ENCODE measurements at places on chromosomes 1 and 21.

- no peaks in the 10 kb centered on the region for H3K27me3 ChIP-seq
- DNase-seq, result no peak
- peaks cover 26% of the 10 kb centered on the region for H3K4me1 ChIP-seq
Observed at GRCh38 chr1:111234866-111235265, 7.4 kb downstream of the CHI3L2 start.

DNA sequence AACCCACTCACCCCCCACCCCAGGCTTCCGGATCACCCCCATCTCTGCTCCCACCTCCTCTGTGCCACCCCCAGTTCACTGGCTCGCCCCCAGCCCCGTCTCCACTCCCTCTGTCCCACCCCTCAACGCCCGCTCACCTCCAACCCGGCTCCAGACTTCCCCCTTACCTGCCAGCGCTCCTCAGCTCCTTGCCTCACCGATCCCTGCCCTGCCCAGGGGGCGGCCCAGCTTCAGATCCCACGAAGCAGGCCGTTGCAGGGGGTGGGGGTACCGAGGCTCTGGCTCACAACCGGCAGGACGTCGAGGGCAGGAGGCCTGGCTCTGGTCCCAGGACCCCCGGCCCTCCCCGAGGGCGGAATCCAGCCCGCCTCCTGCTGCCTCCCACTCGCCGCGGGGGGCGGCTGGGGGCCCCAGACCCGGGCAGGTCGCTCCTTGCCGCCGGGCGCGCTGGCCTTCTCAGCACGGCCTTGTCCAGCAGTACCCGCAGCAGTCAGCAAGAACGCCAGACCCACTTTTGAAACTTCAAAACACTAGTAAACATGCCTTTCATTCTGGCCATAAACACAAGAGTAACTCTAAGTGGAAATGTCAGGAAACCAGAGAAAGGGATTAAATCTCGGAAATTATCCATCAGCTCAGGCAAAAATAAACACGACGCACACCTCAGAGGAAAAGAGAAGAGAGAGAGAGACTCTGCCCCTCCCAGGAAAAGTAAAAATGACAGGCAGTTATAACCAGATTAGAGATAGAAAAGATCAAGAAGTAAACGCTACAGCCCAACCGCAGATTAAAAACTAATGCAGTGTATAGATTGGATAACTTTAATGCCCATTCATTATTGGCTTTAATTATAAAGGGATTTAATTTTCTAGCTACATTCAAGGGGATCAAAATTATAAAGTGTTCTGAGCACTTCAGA is 1.0 kb upstream of the FAM89A start:
- no peak for DNase-seq
- peaks cover 9% of the 10 kb centered on the region for H3K27me3 ChIP-seq
- H3K4me3 ChIP-seq, result peak overlapping the region; percentile 80
- peaks cover 7% of the 10 kb centered on the region for H3K36me3 ChIP-seq
- H3K27ac ChIP-seq, result no peak overlapping the region
- H3K4me1 ChIP-seq, result peaks cover 32% of the 10 kb centered on the region

DNA sequence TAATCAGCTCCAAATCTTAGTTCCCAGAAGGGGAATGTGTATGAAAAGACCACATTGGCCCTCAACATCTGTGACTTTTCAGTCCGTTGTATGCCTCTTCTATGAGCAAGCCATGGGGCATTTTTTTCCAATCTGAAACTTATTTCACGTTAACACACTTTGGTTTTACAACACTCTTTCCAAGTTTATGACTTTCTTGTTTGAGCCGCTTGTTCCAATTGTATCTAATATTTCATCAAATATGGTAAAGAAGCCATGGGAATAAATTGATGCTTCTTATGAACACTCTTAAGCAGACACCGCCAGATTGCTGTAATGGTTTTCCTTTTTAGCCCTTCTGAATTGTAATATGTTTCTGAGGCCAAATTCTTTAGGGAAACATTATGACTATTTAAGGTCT is 359.9 kb downstream of the HLX start:
- H3K4me3 ChIP-seq, result no peak overlapping the region
- no peaks in the 10 kb centered on the region for H3K36me3 ChIP-seq
- no peaks in the 10 kb centered on the region for H3K4me1 ChIP-seq
- H3K27ac ChIP-seq, result no peak overlapping the region
- peaks cover 3% of the 10 kb centered on the region for H3K27me3 ChIP-seq

DNA sequence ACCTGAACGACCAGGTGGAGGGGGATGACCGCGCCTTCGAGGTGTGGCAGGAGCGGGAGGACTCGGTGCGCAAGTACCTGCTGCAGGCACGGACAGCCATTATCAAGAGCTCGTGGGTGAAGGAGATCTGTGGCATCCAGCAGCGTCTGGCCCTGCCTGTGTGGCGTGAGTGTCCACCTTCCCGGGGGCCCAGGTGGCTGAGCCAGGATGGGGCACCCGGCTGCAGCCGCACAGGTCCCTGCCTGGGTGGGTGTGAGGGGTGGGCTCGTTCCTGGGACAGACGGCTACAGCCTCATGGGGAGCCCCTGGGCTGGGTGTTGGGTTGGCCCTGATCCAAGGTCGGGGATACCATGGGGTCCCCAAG is 65.2 kb downstream of the TRIM11 start:
- H3K27ac ChIP-seq, result no peak overlapping the region
- H3K36me3 ChIP-seq, result peaks cover 13% of the 10 kb centered on the region
- no peaks in the 10 kb centered on the region for H3K4me1 ChIP-seq
- no peak for DNase-seq

DNA sequence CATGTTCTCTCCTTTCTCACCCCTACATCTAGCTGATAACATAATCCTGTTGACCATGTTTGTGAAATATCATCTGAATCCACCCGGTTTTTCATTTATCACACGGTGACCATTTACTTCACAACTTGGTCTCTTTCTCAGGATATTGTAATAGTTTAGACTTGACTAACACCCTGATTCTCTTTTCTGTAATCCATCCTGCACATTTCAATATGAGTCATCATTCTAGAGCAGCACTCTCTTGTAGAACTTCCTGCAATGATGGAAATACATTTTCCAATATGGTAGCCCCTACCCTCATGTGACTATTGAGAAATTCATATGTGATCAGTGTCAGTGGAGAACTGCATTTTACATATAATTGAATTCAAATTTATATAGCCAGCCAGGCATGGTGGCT is 2.3 kb upstream of the JAM2 start:
- no peaks in the 10 kb centered on the region for H3K36me3 ChIP-seq
- H3K4me1 ChIP-seq, result peaks cover 26% of the 10 kb centered on the region
- H3K27me3 ChIP-seq, result peaks cover 50% of the 10 kb centered on the region
- DNase-seq, result no peak

DNA sequence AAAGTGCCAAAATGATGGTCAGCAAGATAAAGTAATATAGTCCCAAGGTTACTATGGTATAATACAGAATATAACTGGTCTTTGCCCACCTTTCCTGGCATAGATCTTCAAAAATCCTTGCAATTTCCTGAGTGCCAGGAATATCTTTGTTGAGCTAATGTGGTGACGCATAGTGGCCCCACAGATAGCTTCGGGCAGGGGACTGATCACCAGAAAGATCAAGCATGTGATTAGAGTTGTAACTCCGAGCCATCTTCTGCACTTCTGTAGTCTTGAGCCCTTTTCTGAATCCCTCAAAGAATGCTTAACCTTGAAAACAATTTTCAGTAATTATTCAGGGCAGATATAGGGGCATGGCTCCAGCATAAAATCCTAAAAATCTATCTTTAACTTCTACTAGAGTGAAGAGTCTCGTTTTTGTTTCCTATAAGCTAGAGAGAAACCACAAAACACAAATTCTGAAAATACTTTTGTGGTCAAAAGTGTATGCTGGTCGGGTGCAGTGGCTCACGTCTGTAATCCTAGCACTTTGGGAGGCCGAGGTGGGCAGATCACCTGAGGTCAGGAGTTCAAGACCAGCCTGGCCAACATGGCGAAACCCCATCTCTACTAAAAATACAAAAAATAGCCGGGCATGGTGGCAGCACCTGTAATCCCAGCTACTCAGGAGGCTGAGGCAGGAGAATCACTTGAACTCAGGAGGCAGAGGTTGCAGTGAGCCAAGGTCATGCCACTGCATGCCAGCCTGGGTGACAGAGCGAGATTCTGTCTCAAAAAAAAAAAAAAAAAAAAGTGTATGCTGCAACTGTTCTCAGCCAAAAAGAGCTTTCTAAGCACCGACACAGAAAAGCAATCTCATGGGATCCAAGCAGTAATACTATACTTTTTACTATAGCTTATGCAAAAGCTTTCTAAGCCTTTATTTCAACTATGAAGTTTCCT is 62.8 kb downstream of the NVL start:
- no peak for DNase-seq
- H3K36me3 ChIP-seq, result peaks cover 23% of the 10 kb centered on the region
- no peaks in the 10 kb centered on the region for H3K27me3 ChIP-seq
- peaks cover 7% of the 10 kb centered on the region for H3K4me1 ChIP-seq
- H3K27ac ChIP-seq, result no peak overlapping the region

DNA sequence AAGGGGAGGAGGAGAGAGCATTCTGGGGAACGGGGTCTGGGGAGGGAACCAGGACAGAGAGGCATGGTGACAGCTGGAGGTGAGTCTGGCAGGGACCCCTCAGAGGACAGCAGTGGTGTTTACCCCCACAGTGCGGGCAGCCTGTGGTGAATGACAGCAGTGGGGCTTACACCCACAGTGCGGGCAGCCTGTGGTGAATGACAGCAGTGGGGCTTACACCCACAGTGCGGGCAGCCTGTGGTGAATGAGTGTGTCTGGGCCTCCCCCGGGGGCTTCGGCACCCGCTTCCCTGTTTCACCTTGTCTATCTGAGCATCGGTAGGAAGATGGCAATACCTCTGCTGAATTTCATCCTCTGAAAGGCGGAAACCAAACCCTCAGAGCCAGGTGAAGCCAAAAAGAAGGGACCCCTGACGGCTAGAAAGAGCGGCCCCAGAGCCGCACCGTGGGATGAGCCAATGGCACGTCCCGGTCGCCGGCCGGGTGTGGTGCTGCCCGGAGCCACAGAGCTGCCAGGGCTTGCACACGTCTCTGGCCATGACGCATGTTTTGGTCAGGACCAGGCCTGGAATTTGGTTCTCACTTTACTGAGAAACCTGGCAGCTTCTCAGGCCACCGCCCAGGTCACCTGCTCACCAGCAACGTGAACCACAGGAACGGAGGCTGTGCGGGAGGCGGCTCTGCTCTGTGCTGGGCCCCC is 54.1 kb downstream of the SIK1 start:
- H3K4me1 ChIP-seq, result no peaks in the 10 kb centered on the region
- H3K27ac ChIP-seq, result no peak overlapping the region
- no peak for DNase-seq
- no peak overlapping the region for H3K4me3 ChIP-seq
- no peaks in the 10 kb centered on the region for H3K36me3 ChIP-seq

DNA sequence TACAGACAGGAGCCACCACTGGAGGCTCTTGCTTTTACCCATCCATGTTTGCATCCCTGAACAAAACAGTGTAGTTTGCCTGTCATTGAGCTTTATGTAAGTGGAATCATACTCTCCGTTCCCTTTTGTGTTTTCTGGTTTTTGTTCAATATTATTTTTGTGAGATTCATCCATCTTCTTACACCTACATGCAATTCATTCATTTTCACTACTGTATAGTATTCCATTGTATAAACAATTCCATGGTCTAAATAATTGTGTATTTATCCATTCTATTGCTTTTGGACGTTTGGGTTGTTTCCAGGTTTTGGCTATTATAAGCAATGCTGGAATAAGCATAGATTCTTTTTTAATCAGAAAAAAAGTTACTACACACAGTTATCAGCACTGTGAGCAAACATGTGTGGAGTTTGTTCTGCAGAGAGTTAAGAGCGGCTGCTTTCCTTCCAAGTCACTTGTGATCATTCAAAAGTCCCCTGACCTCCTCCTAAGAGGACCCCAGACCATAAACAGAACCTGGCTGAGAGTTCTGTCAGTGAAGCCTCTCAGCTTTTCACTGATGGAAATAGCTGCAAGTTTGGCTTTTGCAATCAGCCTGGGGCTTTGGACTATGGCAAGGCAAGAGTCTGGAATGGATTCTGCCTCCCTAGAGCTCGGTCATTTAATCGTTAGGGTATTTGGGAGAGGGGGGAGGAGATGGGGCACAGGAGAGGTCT is 5.1 kb upstream of the GPR157 start:
- no peak overlapping the region for H3K4me3 ChIP-seq
- H3K4me1 ChIP-seq, result peaks cover 5% of the 10 kb centered on the region
- no peaks in the 10 kb centered on the region for H3K27me3 ChIP-seq
- no peak overlapping the region for H3K27ac ChIP-seq
- DNase-seq, result no peak

DNA sequence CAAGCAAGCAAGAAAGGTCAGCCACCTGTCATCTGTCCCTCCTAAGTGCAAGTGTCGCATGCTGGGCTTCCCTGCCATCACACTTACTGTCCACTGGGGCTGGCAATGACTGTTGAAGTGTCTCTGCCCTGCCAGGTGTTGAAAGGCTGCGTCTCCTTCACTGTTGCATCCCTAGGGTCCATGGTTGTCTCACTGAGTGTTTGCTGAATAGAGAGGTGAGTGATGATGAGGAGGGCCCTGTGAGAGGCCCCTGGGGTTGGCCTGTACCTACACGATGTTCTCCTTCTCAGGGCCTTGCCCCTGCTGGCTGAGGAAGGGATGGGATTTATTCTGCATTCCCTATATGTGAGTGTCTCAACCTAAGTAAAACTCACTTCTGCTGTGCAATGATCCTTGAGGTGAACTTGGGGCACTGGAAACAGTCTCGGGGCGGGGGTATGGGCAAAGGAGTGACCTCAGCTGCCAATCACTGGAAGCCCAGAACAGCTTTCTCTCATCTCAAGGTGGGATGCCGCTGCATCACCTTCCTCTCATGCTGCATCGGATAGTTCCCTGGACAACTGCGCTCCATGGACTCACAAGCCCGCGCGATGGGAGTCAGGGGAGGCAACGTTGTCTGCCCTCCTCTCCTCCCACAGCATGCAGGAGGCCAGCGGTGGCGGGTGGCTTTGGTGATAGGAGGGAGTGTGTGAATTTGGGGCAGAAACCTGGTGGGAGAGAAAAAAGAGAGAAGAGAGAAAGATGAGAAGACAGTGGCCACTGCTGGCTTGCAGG is 35.8 kb upstream of the SOX13 start:
- DNase-seq, result no peak
- H3K27me3 ChIP-seq, result peaks cover 5% of the 10 kb centered on the region
- no peak overlapping the region for H3K4me3 ChIP-seq
- no peak overlapping the region for H3K27ac ChIP-seq
- H3K36me3 ChIP-seq, result no peaks in the 10 kb centered on the region
- H3K4me1 ChIP-seq, result no peaks in the 10 kb centered on the region

GRCh38 chr21:29218749-29219148 is 80.0 kb upstream of the BACH1 start:
- DNase-seq, result no peak
- H3K36me3 ChIP-seq, result no peaks in the 10 kb centered on the region
- H3K27me3 ChIP-seq, result no peaks in the 10 kb centered on the region
- no peaks in the 10 kb centered on the region for H3K4me1 ChIP-seq

DNA sequence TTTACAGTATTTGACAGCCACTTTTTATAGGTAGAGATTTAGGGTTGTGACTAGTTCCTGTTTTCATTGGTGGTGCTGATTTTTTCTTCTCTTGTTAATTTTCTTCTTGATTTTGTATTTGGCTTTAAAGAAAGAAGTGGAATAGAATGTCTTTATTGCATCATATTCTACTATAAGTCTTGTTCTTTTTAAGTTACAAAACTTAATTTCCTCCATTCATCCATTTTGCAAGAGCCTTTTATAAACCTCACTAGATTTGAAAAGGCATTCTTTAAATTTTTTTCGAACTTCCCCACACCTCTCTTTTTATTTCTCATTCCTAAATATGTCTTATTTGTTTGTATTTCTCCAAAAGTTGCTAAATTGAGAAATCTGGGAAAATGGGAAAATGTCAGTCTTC is 1368.6 kb upstream of the ADGRL4 start:
- H3K4me1 ChIP-seq, result no peaks in the 10 kb centered on the region
- no peaks in the 10 kb centered on the region for H3K36me3 ChIP-seq
- H3K4me3 ChIP-seq, result no peak overlapping the region
- H3K27ac ChIP-seq, result no peak overlapping the region
- no peak for DNase-seq

- no peak for DNase-seq
- H3K36me3 ChIP-seq, result peaks cover 7% of the 10 kb centered on the region
- H3K27me3 ChIP-seq, result no peaks in the 10 kb centered on the region
Observed at GRCh38 chr1:6384962-6385361, 8.6 kb downstream of the ACOT7 start.
